ENCODE measurements at places on chromosomes 1 and 21. TPM values are rescaled to one million over a fixed set of nuclear protein-coding genes. Genes with fewer than 3 reads are reported as not detected.

OR4F16 gene
- total RNA-seq = not detected

ZFP69B gene
- 8.5 TPM for total RNA-seq

TSTD1 gene
- not detected for total RNA-seq

ANXA9 gene
- not detected for total RNA-seq

PTGER3 gene
- 0.03 TPM for total RNA-seq

C1orf232 gene
- total RNA-seq = not detected

SYT2 gene
- total RNA-seq = under 0.01 TPM

MCOLN2 gene
- total RNA-seq = 13.5 TPM

RYR2 gene
- 1.1 TPM for total RNA-seq

MED8 gene
- total RNA-seq = 101 TPM

ATP1B1 gene
- total RNA-seq = 42.5 TPM

CSF3R gene
- total RNA-seq = not detected

HTR6 gene
- total RNA-seq = not detected

MSH4 gene
- 0.34 TPM for total RNA-seq

MPZ gene
- 0.57 TPM for total RNA-seq

DNA sequence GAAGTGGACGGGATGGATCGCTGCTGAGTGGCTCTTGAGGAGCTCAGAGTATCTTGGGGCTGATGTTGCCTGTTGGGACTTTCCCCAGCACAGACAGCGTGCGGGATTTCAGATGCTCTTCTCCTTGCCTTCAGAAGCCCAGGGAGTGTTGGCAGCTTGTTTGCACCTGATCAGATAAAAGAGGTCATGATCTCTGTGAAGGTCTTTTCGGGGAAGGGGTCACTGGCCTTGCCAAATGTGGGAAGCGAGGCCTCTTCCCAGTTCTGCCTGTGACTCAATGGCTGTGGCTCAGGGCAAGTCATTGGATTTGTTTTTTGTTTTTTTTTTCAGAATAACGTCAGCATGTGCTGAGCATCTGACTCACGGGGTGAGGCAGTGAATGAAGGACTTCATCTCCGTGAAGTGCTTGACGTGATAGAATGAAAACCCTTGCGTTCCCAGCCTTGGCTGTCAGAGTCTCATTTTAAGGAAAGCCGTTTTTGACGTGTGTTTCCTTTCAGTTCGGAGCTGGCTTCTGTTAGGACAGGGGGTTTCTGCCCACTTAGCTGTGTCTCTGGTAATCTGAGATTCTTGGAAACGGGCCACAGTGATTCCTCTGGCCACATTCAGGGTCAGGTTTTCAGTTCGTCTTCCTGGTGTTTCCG lies 46.7 kb downstream of the GALNT2 start:
- DNase-seq = peak; percentile 89

- DNase-seq = peak; percentile 13
Observed at GRCh38 chr1:172005856-172006255, 164.6 kb downstream of the DNM3 start.

DNA sequence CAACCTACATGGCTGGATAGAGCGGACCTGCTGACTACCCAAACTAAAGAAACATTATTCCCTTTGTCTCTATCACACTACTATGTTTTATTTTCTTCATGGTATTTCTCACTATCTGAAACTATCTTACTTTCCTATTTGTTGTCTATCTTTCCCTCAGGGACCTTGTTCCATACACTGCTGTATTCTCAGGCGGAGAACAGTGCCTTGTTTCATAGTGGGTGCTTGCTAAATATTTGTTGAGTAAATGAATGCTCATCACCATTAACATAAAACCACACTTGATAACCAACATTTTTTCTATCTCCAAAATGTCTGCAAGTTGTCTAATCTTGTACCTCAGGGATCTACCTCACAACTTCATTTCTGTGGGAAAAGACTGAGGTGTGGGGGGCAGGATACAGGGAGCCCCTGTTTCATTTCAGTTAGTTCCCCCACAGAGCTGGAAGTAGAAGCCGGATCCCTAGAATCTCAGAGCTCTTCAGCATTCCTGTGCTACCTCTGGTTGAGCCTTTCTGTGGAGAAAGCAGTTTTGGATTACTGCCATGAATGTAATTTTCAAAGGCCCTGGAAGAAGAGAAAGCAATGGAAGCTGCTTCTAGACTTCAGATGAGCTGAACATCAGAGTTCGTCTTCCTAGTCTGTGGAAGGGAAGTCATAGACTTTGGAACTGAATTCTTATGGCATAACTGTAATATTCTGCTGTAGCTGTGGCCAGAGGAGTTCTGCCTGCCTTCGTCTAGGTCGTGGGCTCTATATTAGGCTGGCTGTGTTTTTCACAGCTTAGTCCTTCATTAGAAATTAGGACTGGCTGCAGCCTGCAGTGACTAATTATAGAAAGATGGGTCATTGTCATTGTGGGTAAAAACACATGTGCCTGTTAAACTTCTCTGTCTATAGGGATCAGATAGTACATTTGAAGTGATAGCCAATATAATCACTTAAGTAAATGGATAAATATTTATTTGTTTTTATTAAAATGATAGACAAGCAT lies 293.2 kb upstream of the SGIP1 start:
- no peak for DNase-seq

- no peak for DNase-seq
Observed at GRCh38 chr21:26686278-26686677, 113.2 kb upstream of the CYYR1 start.

DNA sequence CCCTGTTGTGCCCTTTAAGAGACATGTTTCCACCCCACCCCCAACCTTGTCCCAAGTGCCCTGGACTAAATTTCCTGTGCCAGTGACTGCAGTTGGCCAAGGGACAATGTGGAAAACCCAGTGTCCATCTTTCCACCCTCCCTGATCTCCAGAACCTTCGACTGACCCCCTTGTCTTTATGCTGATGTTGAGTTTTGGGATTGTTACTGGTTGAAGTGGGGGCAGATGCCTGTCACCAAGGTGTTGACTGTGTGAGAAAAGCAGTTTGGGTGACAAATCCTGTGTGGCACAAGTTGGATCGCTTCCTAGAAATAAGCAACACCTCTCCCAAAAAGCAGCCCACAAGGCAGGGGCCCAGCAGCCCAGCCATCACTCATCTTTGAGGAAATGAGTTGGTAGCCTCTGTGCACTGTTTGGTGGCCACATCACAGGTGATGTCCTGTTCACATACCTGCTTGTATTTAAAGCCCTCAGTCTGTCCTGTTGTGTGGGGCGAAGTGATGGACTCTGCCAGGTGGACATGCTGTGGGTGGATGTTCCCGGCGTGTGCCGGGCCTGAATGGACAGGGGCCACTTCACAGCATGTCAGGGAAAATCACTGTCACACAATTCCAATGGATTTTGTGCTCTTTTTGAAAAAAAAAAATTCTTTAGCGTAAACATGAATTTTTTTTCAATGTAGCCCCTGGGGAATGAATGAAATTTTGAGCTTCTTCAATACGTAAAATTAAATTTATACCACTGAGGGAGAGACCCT lies 6.6 kb upstream of the MIIP start:
- no peak for DNase-seq

DNA sequence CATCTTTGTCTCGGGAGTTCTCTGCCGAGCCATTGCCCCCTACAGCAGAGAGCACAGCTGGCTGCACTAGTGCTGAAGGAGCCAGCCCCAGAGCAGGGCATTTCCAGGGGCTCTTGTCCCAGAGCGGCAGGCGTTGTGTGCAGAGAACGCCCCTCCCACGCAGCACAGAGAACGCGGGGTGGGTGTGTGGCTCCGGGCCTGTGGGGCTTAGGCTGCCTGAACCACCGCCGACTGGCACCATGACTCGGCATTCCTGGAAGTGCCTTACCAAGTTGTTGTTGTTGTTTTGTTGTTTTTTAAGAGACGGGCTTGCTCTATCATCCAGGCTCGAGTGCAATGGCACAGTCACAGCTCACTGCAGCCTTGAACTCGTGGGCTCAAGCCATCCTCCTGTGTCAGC lies 15.8 kb upstream of the DIP2A start:
- DNase-seq = no peak

- no peak for DNase-seq
Observed at GRCh38 chr1:93542398-93542797, 94.5 kb downstream of the FNBP1L start.

- peak; percentile 56 for DNase-seq
Observed at GRCh38 chr1:27153549-27153886, 1.4 kb downstream of the SLC9A1 start.

DNA sequence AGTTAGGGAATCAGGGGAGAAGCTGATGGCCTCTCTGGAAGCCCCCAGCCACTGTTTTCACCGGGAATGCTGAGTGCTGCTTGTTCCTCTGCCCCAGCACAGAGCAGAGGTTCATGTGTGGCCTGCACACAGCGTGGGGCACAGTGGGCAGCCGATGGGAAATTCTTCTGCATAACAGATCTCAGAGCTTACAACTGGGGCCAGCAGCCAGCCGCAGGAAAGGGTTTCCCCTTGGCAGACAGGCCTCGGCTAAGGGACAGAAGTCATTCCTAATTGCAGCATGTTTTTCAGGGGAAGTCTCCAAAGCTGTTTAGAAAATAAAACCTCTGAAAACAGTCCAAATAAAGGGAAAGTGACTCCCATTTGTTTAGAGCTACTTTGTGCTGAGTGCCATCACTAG lies 22.6 kb downstream of the HMGB4 start:
- DNase-seq = no peak

- no peak for DNase-seq
Observed at GRCh38 chr1:27438621-27439061, 46.2 kb downstream of the GPR3 start.

DNA sequence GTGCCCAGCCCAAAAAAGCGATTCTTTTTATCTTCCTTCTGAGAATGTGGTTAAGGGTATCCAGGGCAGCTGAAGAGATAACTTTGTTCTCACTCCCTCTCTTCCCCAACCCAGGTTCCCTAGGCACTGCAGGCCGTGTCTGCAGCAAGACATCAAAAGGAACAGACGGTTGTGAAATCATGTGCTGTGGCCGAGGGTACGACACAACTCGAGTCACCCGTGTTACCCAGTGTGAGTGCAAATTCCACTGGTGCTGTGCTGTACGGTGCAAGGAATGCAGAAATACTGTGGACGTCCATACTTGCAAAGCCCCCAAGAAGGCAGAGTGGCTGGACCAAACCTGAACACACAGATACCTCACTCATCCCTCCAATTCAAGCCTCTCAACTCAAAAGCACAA lies 11.4 kb downstream of the WNT2B start:
- no peak for DNase-seq

- DNase-seq = no peak
Observed at GRCh38 chr1:97711858-97712257, 209.0 kb downstream of the DPYD start.

- no peak for DNase-seq
Observed at GRCh38 chr1:200042552-200043335, 15.2 kb downstream of the NR5A2 start.

DNA sequence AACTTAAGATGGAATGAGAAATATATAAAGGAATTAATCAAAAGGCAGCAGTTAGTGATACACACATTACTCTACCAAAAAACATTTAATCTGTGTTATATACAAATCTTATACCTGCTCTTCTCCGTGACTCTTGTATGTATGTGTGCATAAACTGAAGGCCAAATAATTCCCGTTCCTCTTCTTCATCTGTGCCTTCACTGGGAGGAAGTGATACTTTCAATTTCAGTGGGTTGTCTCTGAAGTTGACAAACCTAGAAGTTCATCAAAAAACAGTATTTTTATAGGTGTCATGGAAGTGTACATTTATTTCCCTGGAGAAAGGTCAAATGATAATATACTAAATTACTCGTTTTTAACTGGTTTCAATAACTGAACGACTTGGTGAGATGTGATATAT lies 19.3 kb downstream of the TRMT13 start:
- DNase-seq = no peak

DNA sequence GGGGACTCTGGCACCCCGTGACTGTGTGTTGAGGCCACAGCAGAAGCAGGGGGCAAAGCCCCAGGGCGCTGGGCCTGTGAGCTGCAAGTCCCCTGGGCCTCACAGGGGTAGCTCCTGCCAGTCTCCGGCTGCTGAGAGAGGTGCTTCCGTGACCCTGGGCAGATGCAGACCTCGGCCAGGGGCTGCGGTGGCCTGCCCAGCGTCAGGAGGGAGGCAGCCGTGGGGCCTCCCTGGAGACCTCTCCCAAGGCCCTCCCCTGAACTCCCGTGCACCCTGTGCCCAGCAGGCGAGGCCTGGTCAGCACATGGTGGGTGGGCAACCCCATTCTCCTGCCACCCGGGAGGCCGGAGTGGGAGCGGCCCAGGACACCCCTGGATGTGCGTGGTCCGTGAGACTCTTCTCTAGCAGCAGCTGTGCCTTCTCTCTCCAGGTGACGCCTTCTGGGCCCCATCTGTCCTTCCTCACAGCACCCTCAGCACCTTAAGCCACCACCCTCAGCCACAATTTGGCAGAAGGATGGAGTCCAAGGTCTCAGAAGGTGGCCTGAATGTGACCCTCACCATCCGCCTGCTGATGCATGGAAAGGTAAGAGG lies 85.7 kb upstream of the COL6A1 start:
- DNase-seq = no peak

GRCh38 chr1:60066001-60066400 lies 7.6 kb downstream of the C1orf87 start:
- DNase-seq = no peak

DNA sequence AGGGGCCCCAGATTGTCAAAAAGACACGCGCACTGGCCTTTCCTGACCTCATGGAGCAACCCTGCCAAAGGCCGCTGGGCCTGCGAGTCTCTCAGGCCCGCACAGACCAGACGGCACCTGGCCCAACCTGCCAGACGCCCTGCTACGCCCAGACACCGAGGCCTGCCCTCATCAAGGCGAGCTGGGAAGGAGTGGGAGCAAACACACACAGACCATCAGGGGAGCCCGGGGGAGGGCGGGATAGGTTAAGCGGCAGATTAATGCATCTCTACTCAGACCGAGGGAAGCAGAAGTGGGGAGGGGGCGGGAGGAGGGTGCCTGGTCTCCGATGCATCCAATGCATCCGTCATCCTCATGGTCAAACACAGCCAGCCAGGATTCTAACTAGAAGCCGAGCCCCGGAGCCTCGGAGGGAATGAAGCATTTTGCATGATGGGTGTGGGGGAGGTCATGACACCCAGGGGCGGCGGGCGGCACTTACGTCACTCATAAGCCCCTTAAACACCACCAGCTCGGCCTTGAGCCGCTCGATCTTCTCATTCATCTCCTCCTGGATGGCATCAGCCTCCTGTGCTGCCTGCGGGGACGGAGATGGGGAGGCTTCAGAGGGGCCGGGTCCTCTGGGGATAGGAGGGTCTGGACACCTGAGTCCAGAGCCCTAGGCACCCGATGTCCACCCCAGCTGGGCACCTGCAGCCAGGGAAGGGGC lies 17.0 kb upstream of the ALDH4A1 start:
- DNase-seq = no peak

GRCh38 chr1:94643819-94644218 lies 102.3 kb upstream of the F3 start:
- no peak for DNase-seq

DNA sequence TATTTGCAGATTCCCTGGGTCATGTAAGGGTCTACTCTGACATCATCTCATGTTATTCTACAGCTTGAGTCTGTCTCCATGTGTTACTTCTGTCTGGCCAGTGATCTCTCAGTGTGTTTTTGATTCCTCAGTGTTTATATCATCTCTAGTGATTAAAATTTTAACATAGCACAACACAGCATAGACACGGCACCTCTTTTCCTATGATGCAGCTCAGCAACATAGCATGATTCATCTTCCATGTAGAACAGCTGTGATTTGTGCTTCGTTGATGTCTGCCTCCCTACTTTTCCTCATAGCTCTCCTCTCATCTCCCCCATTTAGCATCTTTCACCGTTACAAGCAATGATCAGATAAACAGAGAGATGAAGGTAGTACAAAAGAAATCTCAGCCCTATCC lies 163.9 kb upstream of the DPT start:
- no peak for DNase-seq

Measured in Daoy (cell line).